ENCODE measurements at places on chromosomes 2 and 18. TPM values are rescaled to one million over a fixed set of nuclear protein-coding genes. Genes with fewer than 3 reads are reported as not detected.

ADAM23 gene
- 34.0 TPM for total RNA-seq

NR4A2 gene
- 7.8 TPM for total RNA-seq

PARD3B gene
- 15.9 TPM for total RNA-seq

MAL gene
- 0.65 TPM for total RNA-seq

IL1R2 gene
- total RNA-seq: not detected

ANO7 gene
- total RNA-seq: 3.2 TPM

GREB1 gene
- total RNA-seq: 143 TPM

ACOXL gene
- total RNA-seq: not detected

CYP20A1 gene
- total RNA-seq: 22.1 TPM

DCC gene
- total RNA-seq: 11.3 TPM

EGR4 gene
- total RNA-seq: not detected

SLC30A3 gene
- 0.93 TPM for total RNA-seq

CKAP2L gene
- 31.3 TPM for total RNA-seq

CAPN13 gene
- not detected for total RNA-seq

C2orf81 gene
- 7.9 TPM for total RNA-seq

REG3A gene
- total RNA-seq: not detected

IL1RL1 gene
- not detected for total RNA-seq

TEX44 gene
- not detected for total RNA-seq

RAB27B gene
- total RNA-seq: 0.44 TPM

DOCK10 gene
- total RNA-seq: 29.7 TPM

RNU2-63P gene
- 24.6 TPM for total RNA-seq

RMND5A gene
- 36.2 TPM for total RNA-seq

ARHGAP25 gene
- 3.0 TPM for total RNA-seq

TUBB8B gene
- total RNA-seq: not detected

CDH7 gene
- 7.3 TPM for total RNA-seq

ANTXR1 gene
- 61.1 TPM for total RNA-seq

DLX2 gene
- 22.6 TPM for total RNA-seq

DSEL gene
- 2.7 TPM for total RNA-seq

SNORC gene
- 3.0 TPM for total RNA-seq

DAPL1 gene
- total RNA-seq: not detected

ADRA2B gene
- 0.79 TPM for total RNA-seq

LAMA1 gene
- total RNA-seq: 96.1 TPM

C2orf15 gene
- total RNA-seq: 0.23 TPM
